Fibroblast of gingiva (primary cell): ENCODE measurements at places on chromosomes 12 and 14.

DNA sequence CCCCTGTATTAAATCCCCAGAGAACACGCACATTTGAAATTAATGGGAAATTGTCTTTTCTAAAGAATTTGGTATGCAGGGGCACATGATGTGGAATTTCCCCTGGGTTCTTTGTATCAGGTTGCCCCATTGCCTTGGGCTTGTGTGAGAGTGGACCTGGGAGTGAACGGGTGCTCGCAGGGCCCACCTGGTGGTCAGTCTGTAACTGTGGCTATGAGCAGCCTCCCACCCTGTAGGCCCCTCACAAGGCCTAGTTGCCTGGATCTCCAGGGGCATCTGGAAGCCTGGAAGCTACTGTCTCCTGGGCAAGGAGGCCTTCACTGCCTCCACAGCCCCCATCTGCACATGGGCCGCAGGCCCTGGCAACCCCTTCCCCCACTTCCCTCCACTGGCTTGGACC is 96.7 kb downstream of the SLC25A47 start:
- DNase-seq: no peak

DNA sequence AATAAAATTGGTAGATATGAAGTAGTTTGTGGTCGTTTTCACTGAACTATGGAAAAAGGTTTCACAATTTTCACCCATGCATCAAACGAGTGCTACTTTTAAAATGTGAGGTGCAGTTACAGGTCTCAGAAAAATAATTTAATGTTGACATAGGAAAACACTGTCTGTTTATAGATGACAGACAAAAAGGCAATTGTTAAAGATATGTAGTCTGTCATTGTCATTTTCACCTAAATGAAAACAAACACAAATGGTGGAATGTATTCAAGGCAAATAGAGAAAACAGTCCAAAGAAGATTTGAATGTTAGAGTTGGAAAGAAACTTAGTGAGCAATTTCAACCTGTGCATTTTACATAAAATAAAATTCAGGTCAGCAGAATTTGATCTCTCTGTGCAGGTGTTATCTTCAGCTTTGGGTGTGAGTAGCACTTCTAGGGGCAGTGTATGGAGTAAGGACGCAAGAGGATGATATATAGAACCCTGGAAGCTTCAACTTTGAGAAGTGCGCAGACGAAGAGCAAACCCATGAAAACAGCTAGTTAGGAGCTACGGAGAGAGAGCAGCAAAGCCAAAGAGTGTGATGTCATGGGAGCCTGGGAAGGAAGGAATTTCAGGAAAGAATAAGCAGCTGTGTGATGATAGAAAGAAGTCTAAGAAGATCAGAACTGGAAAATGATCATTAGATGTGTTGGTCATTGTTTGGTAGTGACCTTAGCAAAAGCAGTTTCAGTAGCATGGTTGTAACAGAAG is 6.2 kb downstream of the RERG start:
- DNase-seq: no peak

GRCh38 chr14:85214471-85214870 is 315.5 kb upstream of the FLRT2 start:
- no peak for DNase-seq

DNA sequence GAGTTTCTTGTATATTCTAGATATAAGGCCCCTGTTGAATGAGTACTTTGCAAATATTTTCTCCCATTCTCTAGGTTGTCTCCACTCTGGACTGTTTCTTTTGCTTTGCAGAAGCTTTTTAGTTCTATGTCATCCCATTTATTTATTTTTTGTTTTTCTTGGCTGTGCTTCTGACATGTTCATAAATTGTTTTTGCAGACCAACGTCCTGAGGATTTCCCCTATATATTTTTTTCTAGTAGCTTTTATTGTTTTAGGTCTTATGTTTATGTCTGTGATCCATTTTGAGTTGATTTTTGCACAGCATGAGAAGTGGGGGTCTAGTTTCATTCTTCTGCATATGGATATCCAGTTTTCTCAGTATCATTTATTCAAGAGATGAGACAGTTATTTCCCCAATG is 70.4 kb upstream of the BTG1 start:
- no peak for DNase-seq

GRCh38 chr12:23756416-23756815 is 193.1 kb downstream of the SOX5 start:
- DNase-seq: no peak

DNA sequence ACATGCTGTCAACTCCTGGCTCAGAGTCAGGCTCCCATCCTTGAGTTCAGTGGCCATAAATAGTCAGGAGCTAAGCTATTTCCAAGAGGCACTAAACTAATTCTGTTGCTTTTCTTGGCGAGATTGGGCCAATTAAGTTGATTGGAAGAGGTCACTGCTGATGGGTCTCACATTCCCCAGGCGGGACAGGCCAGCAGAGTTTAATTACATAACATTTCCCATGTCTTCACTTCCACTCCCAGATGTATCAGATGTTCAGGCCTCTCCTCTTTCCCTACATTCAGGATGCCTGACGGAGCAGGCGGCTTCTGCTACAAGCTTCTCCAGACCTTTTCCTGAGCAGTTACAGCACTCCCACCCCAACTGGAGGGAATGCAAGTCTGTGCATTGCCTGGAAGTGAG is 5.3 kb downstream of the NTF3 start:
- DNase-seq: no peak

DNA sequence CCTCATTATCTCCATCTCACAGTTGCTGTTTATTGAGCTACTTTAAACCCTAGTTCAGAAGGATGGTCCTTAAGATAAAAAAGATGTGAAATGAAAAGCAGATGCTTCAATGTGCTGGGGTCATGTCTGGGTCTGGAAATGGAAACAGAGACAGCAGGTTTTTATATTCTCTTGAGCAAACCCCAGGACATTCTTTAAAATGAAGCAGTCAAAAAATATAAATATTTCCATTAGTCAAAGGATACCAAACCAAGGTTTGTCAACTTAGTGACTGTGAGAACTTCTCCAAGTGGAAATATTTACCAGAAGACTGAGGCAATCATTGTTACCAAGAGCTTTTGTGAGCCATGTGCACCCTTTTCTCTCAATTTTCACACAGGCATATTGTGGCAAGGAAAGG is 102.5 kb upstream of the DIO2 start:
- DNase-seq: peak; percentile 54

GRCh38 chr14:89479802-89480201 is 62.8 kb upstream of the FOXN3 start:
- peak; percentile 37 for DNase-seq

DNA sequence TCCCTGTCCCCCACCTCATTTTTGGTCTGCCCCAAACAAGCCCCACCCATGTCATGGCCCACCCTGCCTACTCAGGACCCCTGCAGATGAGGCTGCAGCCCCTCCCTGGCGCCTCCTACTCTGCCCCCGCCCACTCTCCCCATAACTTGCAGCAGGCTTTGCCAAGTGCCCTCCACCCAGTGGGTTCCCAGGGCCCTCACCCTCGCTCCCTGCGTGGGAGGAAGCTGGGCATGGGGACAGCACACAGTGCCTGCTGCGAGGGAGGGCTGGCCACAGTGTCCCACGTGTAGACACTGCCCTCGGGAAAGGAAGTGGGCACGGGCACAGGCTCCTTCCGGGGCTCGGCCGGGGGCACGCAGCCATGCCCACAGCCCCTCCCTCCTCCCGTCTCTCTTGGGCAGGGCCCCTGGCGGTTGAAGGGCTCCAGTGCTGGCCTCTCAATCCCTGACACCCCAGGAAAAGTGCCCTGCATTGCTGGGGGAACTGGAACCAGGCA is 9.4 kb downstream of the AKT1 start:
- no peak for DNase-seq

GRCh38 chr14:102430212-102430908 is 67.6 kb downstream of the TECPR2 start:
- DNase-seq: no peak

DNA sequence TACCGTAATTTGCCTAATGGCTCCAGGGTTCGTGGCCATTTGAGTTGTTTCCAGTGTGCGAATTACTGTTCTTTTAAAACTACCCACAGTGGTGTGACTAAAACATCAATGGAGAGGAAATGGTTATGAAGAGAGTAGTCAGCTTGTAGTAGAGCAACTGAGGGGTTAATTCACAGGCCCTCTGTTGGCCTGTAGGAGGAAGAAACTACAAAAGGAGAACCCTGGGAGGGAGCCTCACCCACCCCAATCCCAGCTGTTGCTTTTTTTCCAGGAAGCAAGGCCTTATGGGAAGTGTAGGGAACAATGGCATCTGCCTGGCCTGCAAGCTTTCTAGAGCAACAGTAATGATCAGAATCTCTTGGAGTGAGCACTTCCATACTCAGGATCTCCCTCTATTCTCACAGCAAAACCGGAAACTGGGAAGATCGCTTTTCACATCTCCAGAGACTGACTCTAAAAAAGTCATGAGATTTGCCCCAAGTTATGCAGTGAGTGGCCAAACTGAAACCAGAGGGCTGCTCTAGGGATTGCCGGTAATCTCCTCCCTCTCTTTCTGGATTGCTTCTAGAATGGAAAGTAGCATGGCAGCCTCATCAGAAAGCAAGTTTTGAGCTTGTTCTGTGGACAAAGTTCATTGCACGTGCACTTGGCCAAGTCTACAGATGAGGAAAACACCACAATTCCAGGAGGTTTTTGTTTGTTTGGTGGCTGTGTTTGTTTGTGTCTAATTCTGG is 125.3 kb upstream of the PWP1 start:
- no peak for DNase-seq

GRCh38 chr12:26845984-26846383 is 13.0 kb upstream of the ITPR2 start:
- peak; percentile 7 for DNase-seq

GRCh38 chr14:102922490-102923200 is at the start of gene AMN:
TSS of gene AMN (plus strand) at chr14:102922663. CDS start at chr14:102922689, 26 bp downstream.
- no peak for DNase-seq

- no peak for DNase-seq
These were observed 61.5 kb downstream of the DHRS2 start for GRCh38 chr14:23697680-23698079.

GRCh38 chr14:81855007-81855406 is 321.4 kb upstream of the SEL1L start:
- DNase-seq: no peak

DNA sequence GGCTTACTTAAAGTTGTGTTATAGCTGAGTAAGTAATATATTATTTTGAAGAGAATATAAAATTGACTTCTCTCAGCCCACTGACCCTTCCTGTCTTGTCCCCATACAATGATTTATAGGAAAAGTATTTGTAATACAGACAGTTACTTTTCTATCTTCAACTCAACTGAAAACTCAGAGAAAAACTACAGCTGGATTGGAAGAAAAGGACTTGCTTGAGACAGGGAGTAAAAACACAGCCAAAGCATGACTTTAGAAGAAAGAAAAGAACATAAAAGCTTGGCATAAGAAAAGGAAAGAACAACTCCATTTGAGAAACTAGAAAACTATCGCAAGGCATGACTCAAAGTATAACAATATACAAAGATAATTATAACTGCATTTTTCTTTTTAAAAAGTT is 57.5 kb downstream of the MSRB3 start:
- no peak for DNase-seq

DNA sequence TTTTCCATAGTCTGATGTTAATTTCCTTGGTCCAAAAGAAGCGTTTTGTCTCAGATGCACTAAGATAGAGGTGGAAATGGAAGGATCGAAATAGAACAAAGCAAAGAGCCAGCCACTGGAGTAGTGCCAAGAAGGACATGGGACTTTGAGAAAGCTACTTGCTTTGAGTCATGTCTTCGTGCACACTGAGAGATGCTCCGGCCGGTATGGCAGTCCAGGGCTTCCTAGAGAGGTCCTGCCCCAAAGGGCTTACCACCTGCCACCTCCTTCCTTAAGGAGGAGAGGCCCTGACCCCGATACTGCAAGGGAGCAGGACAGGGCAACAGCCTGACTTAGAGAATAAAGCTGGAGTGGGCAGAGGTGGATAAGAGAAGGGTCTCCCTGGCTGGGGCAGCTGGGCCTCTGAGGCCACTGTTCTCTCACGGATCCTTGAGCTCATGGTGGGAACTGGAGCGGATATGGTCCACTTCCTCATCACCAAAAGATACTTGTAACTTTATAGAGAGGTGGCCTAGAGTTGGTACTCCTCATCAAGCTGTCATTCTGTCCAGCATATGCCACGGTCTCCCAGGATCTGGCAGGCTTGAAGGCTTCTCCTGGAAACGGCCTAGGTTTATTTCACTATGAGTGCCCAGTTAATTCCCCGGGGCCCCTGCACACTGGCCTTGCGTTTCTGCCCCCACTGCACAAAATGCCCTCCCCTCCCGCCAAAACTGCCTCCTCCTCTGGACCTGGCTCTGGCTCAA is 57.4 kb downstream of the FOXN3 start:
- no peak for DNase-seq

- peak; percentile 79 for DNase-seq
These were observed 14.5 kb upstream of the LLPH start for GRCh38 chr12:66144791-66145754.

- no peak for DNase-seq
These were observed 20.8 kb downstream of the VRK1 start for GRCh38 chr14:96817750-96818666.

DNA sequence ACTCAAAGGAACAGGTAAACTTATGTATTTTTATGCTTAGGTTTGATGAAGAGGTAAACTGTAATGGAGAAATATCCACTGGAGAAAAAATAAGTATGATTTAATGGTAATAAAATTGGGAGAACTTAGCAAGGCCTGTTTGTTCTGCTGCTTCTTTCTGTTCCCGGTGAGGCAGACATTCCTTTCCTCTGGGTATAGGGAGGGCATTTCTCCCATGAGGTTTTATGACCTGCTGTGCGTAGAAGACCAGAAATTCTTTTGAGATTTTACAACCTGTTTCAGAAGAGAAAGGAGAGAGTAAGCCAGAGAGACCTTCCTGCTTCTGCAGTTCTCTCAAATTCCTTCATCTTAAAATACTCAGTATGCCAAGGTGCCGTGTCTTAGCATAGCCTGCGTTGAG is 139.4 kb upstream of the RMST start:
- no peak for DNase-seq

DNA sequence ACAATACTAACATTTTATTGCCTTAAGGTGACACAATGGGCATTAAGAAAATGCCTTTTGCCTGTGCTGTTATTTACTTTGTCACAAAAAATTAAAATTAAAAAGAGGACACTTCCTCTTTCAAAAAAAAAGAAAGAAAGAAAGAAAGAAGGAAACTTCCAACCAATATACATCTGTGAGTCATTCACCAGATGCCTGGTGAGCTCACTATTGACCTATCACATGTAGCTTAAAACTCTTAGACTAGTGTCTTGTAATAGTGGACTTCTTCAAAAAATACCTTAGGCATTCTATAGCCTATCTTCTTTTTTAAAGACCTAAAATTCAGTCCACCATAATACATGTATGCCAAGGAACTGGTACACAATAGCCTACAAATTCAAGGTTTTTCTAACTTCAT is 4.9 kb upstream of the SOX5 start:
- DNase-seq: no peak

DNA sequence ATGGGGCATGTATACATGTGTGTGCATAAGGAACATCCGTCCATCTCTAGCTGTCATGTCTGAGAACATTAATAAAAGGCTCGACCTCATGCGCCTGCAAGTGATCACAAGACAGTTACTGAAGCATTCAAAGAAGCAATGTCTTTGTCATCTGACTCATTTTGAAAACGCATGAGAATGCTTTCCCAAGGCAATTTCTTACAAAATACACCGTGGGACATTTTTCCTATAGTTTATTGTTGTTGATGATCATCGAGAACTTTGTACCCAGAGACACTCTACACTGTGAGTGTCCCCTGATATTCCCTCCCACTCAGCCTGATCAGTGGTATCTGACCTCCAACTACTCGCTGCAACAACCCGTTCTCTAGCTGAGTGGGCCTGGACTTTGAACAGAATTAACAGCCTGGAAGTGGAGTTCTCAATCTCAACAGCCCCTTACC is 68.1 kb downstream of the ETV6 start:
- peak; percentile 38 for DNase-seq
